ENCODE measurements at places on chromosomes 5 and 9.

DNA sequence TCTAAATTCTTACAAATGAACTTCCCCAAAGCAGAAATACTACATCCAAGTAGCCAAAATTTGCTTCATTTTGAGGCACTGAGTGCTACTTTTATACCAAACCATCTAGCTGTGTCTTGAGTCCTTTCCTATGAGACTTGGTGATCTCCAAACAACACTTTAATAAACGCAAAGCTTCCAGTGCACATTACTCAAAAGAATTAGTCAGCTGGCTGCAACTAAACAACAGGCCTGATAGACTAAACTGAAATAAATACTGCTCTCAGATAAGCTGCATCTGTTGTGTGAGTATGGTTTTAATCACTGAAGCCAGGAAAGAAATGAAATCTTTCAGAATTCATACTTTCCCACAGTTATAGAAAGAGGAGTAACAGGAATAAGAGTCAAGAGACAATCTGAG is 80.3 kb downstream of the VCAN start:
- DNase-seq: no peak

- DNase-seq: no peak
Observed at GRCh38 chr9:112599732-112600131, 113.1 kb downstream of the KIAA1958 start.

DNA sequence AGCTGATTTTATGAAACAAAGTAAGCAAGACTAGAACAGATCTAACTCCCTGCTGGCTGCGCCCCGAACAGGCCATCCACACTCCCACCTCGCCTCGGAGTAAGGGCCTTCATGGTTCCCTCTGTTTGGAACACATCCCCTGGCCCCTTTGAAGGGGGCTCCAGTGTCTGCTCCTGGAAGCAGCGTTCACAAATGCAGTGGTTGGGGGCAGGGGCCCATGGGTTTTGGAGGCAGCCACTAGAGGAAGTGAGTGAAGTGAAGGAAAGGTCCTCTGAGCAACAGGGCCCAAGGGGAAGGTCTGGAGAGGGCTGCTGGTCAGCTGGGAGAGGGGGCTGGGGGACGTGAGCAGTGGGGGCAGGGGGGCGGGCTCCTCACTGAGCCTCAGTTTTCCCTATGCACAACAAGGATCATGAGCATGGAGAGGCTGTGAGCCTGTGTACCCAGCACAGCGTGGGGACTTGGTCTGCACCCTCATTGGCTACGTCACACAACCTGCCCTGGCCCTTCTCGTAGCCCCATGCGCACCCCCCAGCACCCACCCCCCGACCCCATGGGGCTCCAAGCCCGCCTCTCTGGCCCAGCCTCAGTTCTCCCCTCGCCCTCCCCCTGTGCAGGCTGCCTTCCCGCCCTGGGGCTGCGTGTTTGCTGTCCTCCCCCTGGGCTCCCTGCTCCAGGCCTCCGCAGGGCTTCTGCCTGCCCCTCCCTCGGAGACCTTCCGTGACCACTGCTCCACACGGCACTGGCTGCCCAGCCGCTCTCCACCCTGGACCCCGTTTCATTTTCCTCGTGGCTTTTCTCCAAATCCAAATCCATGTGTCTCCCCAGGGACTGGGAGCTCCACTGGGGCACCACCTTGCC is 39.5 kb downstream of the RASGEF1C start:
- DNase-seq: no peak

DNA sequence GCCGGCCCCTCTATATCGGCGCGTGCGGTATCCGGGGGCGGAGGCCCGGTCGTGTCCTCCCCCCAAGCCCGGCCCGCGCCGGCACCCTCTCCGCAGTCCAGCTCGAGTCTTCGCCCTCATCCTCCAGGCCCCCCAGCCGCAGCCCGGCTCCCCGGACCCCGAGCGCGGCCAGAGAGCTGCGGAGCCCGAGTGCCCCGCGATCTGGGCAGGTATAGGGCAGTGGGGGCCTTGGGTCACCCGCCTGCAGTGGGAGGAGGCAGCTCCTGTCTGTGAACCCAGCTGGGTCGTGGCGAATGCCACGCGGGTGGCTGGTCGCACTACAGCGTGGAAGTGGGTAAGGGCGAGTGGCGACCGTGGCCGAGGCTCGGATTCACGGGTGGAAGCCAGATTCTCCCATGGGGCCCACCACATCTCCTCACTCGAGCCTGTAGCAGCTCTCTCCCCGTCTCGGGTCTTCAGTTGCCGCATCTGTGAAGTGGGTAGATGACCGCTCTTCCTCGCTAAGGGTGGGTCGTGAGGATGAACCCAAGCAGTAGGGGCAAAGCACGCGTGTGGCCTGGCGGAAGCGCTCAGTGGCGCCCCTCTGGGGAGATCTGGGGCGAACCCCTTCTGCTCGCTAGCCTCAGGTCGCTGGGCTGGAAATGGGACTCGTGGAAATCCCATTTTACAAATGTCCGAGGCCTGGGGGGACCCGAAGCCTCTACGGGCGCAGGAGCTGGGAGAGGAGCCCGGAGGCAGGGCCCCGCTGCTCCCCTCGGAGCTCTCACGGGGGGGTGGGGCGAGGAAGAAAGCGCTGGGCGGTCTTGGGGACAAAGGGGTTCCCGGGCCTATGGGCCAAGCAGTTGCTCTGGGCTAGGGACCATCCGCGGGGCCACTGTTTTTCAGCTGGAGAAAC is 1.9 kb downstream of the NR5A1 start:
- no peak for DNase-seq

DNA sequence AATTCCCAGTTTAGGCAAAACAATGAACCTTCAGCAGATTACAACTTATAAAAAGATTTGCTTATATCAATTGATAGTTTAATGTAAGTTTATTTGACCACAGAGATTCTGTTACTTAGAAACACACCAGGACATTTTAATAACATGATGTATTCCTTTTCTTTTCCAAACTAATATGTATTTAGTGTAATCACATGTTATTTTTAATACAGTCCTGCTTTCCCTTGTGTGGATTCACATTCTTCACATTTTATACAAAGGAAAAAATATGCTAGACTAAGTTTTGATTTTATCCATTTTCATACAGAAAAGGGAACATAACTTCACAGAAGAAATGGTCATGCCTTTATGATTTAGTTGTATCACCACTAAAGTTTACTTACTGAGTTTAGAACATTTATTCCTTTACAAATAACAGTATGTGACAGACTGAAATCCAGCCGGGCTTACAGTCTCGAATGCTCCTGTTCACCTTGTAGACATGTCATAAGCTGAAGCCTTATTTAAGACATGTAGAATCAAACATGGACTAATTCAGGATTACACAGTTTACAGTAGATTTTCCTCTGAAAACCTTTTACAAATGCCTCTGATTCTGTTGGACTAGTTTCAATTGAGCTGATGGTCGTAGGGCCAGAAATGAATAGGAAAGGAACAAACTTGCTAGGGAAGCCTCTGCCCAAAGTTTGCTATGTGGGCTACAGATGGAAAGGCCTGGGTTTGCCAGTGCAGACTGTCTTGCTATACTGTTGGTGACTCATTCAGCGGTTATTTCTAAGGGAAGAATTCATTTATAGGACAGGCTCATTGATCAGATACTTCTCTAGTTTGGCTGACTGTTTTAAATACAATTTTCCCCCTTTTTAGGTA is 6.6 kb upstream of the ASPN start:
- no peak for DNase-seq

- no peak for DNase-seq
Observed at GRCh38 chr5:60262576-60263295, 369.2 kb upstream of the PDE4D start.

DNA sequence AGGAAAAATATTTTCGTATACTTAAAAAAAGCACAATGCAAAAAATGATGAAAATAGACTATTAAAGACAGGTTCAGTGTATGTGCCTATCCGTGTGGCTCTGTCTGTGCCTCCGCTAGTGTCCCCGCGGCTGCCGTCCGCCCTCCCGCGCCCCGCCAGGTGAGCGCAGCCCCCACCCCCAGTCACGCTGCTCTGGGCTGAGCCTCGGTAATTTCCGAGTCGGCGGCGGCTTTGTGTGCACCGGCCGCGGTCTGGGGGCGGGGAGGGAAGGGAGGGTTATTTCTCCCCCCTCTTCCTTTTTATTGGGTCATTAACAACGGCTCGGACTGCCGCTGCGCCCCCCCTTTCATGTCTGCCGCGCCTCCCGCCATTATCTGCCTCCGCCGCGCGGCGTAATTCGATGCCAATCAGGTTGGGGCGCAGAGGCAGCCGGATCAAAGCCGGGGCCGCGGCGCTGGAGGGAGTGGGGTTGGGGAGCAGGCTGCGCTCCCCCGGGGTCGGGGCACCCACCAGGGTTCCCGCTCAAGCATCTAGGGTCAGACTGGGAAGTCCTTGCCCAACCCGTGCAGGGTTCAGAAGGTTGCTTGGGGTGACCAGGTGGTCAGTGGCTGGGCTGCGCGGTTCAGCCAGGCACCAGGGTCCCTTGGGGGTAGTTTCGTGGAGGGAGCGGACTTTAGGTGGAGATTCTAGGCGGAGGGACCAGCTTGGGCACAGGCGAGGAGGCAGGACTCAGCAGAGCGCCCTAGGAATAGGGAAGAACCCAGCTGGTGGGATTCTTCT is 39.5 kb upstream of the PSD2 start:
- DNase-seq: no peak

DNA sequence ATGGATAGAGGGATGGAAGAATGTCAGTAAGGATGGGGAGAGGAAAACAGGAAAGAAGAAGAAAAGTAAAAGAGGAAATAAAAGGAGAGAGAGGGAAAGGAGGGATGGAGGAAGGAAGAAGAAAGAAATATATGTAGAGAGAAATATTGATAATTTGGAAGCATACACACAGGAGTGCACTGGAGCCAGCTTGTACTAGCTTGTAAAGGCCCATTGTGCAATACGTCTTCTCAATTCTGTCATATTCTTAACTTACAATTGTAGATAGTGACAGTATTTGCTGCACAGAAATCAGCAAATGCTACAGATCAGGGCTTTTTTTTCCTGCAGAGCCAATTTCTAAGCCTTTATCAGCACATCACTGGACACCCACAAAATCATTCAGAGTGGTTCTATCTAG is 458.8 kb upstream of the WWC1 start:
- DNase-seq: no peak

- DNase-seq: no peak
Observed at GRCh38 chr9:12906646-12907045, 131.8 kb downstream of the LURAP1L start.

DNA sequence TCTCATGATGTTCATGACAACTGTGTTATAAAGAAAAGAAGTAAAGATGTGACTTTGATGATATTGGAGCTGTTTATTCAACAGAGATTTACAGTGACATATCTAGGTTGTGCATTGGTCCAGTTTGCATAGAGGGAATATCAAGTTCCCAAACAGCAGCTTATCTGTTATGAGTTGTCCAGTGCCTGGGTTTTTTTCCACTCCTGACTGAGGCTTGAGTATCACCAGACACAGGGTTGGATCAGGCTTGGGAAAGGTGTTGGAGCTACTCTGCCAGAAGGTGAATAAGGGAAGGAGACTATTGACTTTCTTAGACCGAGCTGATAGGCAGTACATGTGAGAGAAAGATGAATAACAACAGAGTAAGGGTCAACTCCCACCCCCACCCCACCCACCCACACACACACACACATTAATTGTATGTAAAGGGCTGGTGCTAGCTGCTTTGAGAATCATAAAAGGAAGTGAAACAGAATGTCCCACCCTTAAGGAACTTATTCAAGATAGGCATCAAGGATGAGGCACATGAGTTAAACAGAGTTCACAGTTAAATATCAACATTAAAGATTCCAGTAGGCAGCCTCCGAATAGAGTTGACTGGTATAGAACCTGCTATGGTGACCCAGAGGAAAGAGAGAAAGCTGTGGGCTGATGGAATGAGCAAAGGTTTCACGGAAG is 33.0 kb upstream of the RASGRF2 start:
- no peak for DNase-seq

DNA sequence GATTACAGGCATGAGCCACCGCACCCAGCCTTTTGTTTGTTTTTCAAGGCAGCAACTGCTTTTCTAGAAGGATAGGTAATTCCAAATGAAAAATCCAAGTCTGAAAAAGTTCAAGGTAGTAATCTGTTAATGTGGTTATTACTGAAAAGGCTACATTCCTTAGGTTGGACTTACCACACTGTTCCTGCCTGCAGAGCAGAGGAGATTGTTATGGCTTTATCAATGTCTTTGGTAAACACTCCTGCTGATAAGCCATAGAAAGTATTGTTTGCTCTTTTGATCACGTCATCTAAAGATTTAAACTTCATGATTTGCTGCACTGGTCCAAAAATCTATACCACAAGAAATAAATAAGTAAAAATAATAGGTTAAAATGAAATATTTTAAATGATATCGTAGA is 43.4 kb downstream of the ALDH1A1 start:
- no peak for DNase-seq

DNA sequence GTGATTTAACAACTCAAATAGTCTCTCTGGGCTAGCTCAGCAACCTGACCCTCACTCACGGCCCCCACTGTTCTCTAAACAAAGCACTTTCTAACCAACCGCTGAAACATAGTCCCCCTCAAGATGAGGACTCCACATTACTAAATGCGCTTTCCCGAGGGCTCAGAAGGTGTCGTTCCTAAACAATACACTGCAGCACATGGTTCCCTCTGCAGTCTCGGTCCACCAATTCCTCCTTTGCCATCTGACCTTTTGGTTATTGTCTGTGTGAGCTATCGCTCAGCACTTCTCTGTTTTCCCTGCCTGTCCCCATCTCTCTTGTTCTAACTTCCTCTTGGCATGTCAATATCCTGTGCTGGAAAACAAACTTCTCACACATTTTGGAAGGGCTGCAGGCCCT is 7.2 kb downstream of the EPB41L4A start:
- DNase-seq: no peak

DNA sequence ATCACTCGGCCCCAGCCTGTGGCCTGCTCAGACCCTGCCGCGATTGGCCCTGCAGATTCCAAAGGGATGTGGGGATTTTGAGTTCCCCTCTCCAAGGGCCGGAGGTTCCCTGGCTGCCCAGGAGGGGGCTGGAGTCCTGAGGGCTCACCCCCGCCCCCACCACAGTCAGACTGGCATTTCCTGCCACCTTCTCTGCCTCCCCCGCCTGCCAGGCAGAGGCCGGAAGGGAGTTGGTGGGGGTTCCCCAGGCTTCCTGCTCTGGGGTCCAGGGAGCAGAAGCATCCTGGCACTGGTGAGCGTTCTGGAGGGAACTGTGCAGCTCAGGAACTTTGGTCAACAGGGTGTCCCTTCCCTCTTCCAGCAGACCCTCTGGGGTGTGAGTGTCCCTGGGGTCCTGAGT is 70.6 kb downstream of the RXRA start:
- DNase-seq: no peak

DNA sequence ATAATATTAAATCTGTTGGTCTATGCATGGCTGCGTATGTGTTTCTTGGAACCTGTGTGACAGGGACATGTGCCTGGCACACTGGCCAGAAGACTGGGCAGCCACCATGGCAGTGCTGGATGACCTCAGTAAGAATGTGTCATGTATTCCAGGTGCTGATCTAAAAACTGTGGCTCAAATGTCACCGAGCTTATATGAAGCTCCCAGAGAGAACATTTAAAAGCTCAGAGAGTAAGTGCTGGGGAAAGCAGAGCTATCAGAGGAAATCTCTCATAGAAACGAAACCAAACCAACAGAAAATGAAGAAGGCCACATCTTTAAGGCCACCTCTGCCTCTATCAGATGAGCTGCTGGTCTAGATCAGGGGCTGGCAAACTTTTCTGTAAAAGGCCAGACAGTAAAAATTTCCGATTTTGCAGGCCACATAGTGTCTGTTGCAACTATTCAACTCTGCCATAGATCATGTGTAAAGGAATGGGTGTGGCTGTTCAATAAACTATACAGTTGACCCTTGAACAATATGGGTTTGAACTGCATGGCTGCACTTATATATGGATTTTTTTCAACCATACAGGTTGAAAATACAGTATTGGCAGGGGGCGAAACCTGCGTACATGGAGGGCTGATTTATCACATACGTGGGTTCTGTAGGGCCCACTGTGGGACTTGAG is 31.8 kb downstream of the TSTD2 start:
- DNase-seq: no peak

All from stimulated activated CD8-positive, alpha-beta memory T cell treated with anti-CD3 and anti-CD28 coated beads, Interleukin-2, amount 100 ng/mL, for 1 hour (primary cell).